ENCODE measurements at places on chromosomes 2 and 18. TPM values are rescaled to one million over a fixed set of nuclear protein-coding genes. Genes with fewer than 3 reads are reported as not detected.
A peak's percentile ranks its signal among the peaks of the same experiment; 100 is the strongest.

- H3K4me1 ChIP-seq = no peaks in the 10 kb centered on the region
- DNase-seq = no peak
- H3K36me3 ChIP-seq = no peaks in the 10 kb centered on the region
- H3K4me3 ChIP-seq = no peak overlapping the region
Measured at GRCh38 chr2:23366720-23367119, 18.3 kb upstream of the KLHL29 start.

- no peak overlapping the region for H3K4me3 ChIP-seq
- no peaks in the 10 kb centered on the region for H3K27me3 ChIP-seq
- H3K4me1 ChIP-seq = no peaks in the 10 kb centered on the region
- DNase-seq = no peak
- no peaks in the 10 kb centered on the region for H3K36me3 ChIP-seq
Measured at GRCh38 chr18:74217476-74218143, 69.3 kb downstream of the TIMM21 start.

- no peak for DNase-seq
- H3K4me1 ChIP-seq = peaks cover 90% of the 10 kb centered on the region
- no peaks in the 10 kb centered on the region for H3K36me3 ChIP-seq
- no peaks in the 10 kb centered on the region for H3K27me3 ChIP-seq
Measured at GRCh38 chr2:159095813-159096212, 127.4 kb downstream of the TANC1 start.

DNA sequence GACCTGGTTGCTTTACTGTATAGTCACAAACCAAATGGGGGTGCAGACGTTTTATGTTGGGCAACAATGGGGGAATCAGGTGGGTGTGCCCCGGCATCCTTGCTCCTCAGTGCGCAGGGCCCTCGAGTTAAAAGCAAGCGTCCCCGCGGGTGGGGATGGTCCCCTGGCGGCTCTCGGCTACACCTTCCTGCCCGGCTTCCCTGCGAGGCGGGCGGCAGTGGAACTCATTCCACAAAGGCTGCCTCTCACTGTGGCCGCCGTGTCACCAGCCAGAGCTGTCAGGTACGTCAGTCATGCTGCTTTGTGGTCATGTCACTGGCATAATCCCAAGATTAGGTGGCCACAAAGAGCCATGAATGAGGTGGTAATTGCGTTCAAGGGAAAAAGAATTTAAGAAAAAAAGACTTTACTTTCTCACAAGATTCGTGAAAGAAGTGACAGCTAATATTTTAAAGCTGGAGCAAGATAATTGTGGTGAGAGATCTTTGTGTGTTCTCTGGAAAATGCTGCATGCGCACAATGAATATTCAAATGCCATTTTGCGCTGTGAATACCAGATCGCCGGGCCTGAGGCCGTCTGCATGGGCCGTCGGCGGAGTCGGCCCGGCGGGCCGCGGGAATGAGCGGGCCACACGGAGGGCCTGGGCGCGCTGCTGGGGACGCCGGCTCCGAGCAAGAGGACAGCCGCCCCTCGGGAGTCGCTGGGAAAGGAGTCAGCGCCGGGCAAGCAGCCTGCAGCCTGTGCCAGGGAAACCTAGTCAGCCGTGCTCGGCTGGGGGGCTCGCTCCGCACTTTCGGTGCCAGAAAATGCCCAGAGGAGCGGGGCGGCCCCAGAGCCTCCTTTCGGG lies 82.3 kb upstream of the LDLRAD4 start:
- no peaks in the 10 kb centered on the region for H3K27me3 ChIP-seq
- peak overlapping the region; percentile 66 for H3K4me3 ChIP-seq
- H3K4me1 ChIP-seq = peaks cover 25% of the 10 kb centered on the region
- H3K27ac ChIP-seq = peak overlapping the region; percentile 51
- H3K36me3 ChIP-seq = no peaks in the 10 kb centered on the region
- no peak for DNase-seq

DNA sequence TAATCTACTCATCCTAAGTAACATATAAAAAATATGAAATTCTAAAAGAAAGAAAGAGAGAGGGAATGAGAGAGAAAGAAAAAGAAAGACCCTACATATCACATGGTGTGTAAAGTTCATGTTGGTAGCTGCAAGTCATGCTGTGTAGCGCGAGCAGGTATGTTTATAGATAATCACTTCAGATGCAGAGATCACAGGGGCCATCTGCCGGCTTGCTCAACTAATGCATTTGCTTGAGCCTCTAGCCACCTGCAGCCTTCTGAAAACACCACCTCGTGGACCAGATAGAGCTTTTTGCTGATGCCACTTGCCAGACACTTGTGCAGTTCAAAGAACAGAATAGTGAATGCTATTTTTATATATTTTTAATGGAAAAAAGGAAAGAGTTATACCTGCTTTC lies 37.6 kb downstream of the CDH7 start:
- H3K36me3 ChIP-seq = no peaks in the 10 kb centered on the region
- no peak overlapping the region for H3K27ac ChIP-seq
- no peak for DNase-seq

- H3K27me3 ChIP-seq = no peaks in the 10 kb centered on the region
- no peak overlapping the region for H3K27ac ChIP-seq
- no peaks in the 10 kb centered on the region for H3K36me3 ChIP-seq
- DNase-seq = no peak
Measured at GRCh38 chr2:66531155-66531554, 96.2 kb downstream of the MEIS1 start.

DNA sequence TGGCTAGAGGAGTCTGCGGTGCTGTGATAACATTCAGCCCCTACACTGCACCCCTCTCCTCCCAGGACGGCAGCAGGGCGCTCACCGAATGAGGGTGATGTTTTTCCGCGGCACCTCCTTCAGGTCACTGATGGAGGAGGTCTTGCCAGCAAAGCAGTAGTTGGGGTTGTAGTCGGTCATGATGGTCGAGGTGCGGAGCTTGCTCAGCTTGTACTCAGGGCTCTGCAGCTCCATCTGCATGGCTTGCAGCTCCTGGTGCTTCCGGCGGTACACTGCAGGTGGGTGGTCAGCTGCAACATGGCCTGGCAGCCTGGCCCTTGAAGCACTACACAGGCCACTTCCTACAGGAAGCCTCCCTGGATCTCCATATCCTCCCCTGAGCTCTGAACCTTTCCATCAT lies 108.0 kb downstream of the CLIP4 start:
- no peaks in the 10 kb centered on the region for H3K36me3 ChIP-seq
- no peak for DNase-seq
- peaks cover 16% of the 10 kb centered on the region for H3K4me1 ChIP-seq
- H3K27me3 ChIP-seq = no peaks in the 10 kb centered on the region
- H3K4me3 ChIP-seq = no peak overlapping the region
- H3K27ac ChIP-seq = no peak overlapping the region

GRCh38 chr2:24824071-24824588 lies 30.9 kb downstream of the CENPO start:
- no peak for DNase-seq
- peaks cover 8% of the 10 kb centered on the region for H3K4me1 ChIP-seq
- H3K36me3 ChIP-seq = peaks cover 7% of the 10 kb centered on the region
- no peak overlapping the region for H3K4me3 ChIP-seq
- no peak overlapping the region for H3K27ac ChIP-seq

DNA sequence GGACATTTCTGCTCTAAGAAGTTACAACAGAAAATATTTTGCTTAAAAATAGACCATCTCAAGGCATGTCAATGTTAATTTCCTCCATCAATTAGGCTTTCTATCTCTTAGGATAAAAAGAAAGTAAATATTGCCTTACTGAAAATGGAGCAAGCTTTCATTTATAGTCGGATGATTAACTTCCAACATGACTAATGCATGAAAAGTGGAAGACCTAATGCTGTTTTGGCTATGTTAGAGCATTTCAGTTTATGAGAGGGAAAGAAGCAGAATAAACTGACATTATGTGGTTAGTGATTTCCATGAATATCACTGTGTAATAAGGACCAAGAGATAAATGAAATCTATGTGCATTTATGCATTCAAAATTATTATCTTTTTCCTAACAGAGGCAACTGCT lies 475.2 kb upstream of the UBE2E3 start:
- DNase-seq = no peak
- no peak overlapping the region for H3K4me3 ChIP-seq
- H3K4me1 ChIP-seq = no peaks in the 10 kb centered on the region
- H3K36me3 ChIP-seq = no peaks in the 10 kb centered on the region
- H3K27ac ChIP-seq = no peak overlapping the region
- no peaks in the 10 kb centered on the region for H3K27me3 ChIP-seq

GRCh38 chr2:95077530-95077825 lies 44.1 kb downstream of the MRPS5 start:
- H3K36me3 ChIP-seq = no peaks in the 10 kb centered on the region
- H3K27me3 ChIP-seq = peaks cover 48% of the 10 kb centered on the region
- peak overlapping the region; percentile 76 for H3K27ac ChIP-seq

DNA sequence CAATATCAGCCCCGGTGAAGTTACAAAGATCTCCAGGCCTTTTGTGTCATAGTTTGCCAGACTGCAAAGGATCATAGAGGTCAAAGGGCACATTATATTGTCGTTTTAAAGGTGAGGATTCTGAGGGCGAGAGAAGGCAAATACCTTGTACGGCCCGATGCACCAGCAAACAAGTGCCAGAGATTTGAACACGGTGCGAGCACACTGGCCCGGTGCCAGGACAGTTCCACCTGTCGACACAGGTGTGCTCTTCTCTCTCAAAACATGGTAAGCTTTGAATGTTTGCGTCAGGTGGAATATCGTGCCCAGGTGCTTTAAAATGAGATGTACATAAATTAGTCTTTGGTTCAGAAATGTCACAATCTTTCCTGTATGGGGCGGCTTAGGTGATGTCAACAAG lies 776.1 kb upstream of the ID2 start:
- H3K27ac ChIP-seq = no peak overlapping the region
- no peak overlapping the region for H3K4me3 ChIP-seq
- DNase-seq = no peak
- no peaks in the 10 kb centered on the region for H3K36me3 ChIP-seq
- no peaks in the 10 kb centered on the region for H3K4me1 ChIP-seq

The DNAH6 gene
- not detected for total RNA-seq

The KCNG2 gene
- total RNA-seq = not detected

The APLF gene
- 9.5 TPM for total RNA-seq

- no peaks in the 10 kb centered on the region for H3K4me1 ChIP-seq
- no peak for DNase-seq
- H3K36me3 ChIP-seq = no peaks in the 10 kb centered on the region
- H3K27ac ChIP-seq = no peak overlapping the region
- no peaks in the 10 kb centered on the region for H3K27me3 ChIP-seq
- no peak overlapping the region for H3K4me3 ChIP-seq
Measured at GRCh38 chr2:142316049-142316448, 185.2 kb upstream of the LRP1B start.
